NCI-H460 (cell line): ENCODE measurements at places on chromosomes 3 and 15.
A peak's percentile ranks its signal among the peaks of the same experiment; 100 is the strongest.

- DNase-seq, result no peak
Measured at GRCh38 chr3:186235554-186235953, 126.5 kb downstream of the DGKG start.

DNA sequence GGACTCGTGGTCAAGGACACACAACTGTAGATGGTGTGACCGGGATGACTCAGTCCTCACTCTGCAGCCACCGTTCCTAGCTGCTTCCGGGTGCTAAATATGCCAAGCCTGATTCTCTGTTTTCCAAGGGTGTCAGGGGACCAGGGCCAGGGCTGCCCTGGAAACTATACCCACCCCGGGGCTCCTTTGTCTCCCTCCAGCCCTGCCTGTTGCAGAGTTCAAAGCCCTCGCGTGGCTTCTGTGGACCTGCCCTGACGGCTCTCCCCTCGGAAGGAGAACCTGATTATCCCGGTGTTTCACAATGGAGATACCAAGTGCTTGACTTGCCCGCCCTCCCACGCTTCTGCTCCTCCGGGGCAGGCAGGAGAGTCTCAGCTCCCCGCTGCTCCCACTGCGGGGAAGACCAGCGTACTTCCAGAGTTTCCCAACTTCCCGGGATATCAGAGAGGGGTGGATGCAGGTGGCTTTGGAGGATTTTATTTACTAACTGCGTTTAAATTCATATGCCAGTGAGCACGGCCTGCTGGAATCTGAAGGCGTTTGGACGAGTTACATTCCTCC is 125.0 kb downstream of the ASB7 start:
- no peak for DNase-seq

DNA sequence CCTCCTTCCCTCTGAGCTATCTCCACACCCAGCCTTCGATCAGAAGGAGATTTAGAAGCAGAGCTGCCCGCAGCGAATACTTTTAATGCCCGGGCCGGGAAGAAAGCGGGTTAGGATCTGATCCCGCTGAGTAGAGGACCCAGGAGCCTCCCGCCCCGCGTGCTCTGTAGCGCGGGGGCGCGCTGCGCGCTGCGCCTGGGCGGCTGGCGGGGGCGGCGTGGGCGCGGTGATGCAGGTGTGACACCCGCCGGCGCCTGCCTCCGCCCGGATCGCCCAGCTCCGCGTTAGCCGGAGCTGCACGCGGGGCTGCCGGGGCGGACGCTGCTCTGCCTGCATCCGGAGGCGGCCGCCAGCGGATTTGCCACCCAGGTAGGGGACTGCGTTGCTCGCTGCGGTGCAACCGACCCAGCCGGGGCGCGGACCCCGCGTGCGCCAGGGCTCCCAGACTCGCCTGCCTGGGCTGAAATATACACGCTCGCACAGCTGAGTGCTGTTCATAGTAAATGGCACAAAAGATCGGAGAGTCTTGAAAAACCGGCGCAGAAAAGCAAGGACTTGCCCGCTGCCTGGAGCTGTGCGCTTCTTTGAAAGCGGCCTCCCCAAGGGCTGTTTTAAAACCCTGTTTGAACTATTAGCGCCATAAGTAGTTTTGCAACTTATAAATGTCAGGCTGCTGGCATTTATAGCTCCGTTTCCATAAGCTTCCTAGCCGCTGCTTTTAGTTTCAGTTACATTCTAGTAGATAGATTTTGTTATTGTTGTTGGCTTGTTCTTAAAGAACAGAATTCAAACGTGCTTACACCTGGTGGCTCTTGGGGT is at the start of gene SV2B:
SV2B (plus strand) TSS at position 263 of the 819 bp plus-strand sequence. CDS start 126,007 bp downstream, outside the sequence.
- no peak for DNase-seq

DNA sequence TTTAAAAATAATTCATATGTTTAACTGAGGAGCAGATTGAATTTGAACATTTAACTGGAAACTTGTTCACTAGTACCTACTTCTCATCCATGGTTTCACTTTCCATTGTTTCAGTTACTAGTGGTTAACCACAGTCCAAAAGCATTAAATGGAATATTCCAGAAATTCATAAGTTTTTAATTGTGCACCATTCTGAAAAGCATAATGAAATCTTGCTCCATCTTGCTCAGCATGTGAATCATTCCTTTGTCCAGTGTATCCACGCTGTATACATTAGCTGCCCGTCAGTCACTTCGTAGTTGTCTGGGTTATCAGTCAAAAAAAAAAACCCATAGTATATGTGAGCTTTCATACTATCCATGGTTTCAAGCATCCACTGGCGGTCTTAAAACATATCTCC is 217.6 kb downstream of the TPRG1 start:
- DNase-seq, result no peak

DNA sequence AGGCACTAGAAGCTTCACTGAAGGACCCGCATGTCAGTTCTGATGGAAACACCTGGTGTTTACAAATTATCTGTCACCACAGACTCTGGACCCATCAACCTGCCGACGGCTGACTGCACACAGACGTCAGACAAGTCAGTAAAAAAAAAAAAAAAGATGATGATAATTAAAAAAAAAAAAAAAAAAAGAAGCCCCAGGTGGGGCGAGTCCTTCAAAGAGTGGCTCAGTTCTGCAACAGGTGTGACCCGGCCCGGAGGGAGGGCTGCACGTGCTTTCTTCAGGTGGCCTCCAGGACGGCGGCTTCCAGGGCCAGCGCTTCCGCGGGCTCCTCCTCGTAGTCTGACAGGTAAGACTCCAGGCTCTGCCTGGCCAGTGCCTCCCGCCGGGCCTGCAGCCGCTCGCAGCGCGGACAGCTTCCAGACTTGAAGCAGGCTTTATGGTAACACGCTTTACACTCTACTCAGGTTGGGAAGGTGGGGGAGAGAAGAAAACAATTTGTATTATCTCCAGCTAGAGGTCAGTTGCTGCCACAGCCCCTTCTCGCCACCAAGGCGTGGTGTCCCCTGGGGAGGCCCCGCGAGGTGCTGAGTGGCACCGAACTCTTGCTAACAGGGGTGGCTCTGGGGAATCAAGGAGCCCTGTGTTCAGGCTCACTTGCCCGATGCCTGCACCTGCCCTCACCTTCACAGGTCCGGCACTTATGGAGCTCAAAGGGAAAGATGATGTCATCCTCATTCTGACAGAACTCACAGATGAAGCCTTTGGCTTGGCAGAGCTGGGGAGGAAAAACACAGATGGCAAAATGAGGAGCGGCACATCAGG is 61.8 kb downstream of the RUBCN start:
- no peak for DNase-seq

DNA sequence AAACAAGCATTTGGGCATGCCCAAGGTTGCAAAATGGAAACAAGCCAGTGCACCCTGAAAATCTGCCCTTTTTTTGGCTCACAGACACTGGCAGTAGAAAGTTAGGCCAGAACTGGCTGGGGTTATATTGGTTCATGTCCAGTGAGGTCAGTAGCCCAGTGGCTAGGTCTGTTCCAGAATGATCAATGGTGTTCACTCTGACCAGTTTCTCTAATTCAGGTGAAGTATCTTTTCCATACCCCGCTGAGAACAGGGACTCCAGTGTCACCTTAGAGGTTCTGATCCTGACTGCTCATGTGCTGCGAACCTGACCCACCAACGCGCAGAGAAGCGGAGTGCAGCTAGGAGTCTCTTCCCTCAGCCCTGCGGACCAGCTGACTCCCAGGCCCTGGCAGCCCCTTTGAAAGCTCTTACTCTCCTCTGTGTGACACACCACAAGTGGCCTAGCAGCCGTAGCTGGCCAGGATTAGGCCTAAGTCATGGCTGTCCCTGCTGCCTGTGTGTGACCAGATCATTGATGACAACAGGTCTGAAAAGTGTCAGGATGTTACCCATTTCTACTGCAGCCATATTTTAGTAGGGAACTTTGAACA is 123.5 kb downstream of the GHSR start:
- DNase-seq, result no peak

DNA sequence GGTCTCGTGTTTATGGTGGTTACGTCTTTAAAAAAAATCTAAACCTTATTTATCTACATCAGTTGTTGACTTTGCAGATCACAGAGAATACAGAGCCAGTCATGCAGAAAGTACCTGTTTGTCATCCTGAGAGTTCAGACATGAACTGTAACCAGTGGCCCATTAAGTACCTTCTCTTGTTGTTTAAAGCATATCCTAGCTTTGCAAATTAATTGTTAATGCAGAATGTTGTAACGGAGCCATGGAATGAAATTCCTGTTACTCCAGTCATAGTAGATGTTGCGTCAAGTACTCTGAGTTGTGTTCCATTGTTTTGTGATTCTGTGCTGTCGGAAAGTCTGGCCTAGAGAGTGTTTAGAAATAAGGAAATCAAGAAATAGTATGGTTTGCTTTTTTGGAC is 205.2 kb downstream of the RBMS3 start:
- DNase-seq, result peak; percentile 36

- DNase-seq, result no peak
Measured at GRCh38 chr15:73374604-73375003, 5.8 kb upstream of the HCN4 start.

DNA sequence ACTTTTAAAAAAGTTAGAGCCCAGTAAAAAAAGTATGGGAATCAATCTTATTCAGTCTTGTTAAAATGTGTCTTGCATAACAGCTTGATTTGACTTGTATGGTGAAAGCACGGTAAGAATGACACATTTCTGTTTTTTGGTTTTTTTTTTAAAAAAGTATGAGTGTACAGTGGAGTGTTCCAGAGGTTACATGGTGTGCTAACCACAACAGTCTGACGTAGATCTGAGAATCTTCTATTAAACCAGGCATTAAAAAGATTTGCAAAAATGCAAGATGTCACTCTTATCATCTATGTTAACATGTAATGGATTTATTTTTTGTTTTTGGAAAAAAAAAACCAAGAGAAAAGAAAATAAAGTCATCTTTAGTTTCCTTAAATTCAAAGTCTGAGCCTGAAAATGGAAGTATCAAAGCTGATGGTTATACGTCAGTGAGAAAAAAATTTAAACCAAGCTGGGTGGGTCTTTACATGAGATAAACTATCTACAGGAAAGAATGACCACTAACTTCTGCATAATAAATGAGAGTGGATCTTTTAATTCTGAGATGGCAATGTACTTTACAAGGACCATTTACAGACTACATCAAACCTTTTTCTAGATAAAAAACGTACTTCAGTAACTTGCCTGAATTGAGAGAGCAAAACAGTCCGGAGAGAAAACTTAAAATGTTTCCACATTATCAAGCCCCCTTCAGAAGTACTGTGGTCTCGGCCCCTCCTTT is 1.6 kb downstream of the GABPB1 start:
- DNase-seq, result no peak

DNA sequence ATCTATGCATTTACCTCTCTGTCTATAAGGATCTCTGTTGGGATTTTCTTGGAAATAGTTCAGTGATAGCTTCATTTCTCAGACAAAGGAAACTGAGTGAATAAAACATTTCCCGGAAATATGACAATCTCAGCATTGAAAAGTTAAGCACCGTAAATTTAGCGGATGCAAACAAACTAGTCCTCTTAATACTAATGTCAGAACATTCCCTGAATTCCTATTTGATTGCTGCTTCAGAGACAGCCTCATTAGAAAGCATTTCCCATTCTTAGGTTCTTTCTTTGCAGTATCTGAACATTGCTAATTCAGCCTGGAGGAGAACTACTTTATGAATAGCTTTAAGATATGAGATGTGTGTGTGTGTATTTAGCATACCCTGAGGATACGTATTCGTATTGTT is 101.3 kb downstream of the NR2F2 start:
- DNase-seq, result no peak

GRCh38 chr3:46132565-46132964 is 75.5 kb downstream of the CCR1 start:
- no peak for DNase-seq

GRCh38 chr3:9433627-9434521 is 36.5 kb downstream of the SETD5 start:
- DNase-seq, result no peak

- no peak for DNase-seq
Measured at GRCh38 chr3:86740751-86741150, 250.2 kb downstream of the VGLL3 start.

- no peak for DNase-seq
Measured at GRCh38 chr3:161854232-161854771, 357.7 kb downstream of the OTOL1 start.

GRCh38 chr15:39022532-39023305 is 458.1 kb upstream of the RASGRP1 start:
- DNase-seq, result no peak

- DNase-seq, result no peak
Measured at GRCh38 chr3:133896002-133896761, 500 bp upstream of the RAB6B start.

DNA sequence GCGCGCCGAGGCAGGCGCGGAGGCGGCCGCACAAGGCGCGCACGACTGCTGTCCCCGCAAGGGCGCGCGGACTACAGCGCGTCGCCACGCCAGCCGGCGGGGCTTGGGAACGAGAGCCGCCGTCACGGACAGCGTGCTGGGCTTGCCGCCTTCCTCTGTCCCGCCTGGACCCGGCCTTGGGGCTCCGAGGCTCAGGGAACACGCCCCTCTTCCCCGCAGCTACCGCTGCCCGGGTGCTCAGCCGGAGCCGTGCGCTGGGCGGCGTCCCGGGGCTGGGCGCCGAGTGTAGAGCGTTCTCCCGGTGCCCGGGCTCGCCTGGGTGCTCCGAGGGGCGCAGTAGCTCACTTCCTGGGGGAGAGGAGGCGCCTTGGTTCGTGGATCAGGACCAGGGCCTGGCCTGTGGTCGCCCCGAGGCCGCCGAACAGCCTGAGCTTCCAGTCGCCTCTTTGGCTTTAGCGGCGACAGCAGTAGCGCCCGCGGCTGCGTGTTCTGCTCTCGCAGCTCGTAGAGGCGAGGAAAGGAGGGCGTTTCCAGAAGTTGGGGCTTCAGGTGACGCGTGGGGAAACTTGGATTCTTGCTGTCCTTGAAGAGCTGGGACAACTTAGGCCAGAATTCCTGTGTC is 226.7 kb upstream of the C2CD4B start:
- DNase-seq, result no peak

- no peak for DNase-seq
Measured at GRCh38 chr15:70254311-70254869, 156.7 kb upstream of the TLE3 start.

- peak; percentile 40 for DNase-seq
Measured at GRCh38 chr3:121651684-121652083, 9.0 kb downstream of the HCLS1 start.

DNA sequence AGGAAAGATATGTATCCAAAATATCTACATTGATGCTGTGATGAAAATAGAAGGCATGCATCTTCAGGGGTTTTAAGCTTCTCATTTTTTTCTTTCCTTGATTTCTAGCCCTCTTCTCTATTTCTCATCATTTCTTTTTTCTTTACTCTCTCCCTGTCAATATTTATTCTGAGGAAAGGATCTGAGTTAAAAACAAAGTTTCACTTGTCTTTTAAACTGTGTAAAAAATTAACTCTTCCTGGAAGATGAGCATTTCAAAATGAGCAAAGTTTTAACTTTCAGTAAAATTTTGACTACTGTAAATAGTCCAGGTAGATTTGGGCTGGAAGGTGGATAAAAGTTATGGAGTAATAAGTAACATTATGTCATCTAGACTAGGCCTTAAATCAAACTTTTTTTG is 500.2 kb upstream of the GBE1 start:
- DNase-seq, result no peak
